ENCODE measurements at places on chromosomes 11 and 22.

- no peak for DNase-seq
Observed at GRCh38 chr11:10715571-10715970, 22.0 kb upstream of the IRAG1 start.

- no peak for DNase-seq
Observed at GRCh38 chr11:133520707-133521106, 11.6 kb downstream of the OPCML start.

- no peak for DNase-seq
Observed at GRCh38 chr22:46036558-46037408, 59.8 kb upstream of the WNT7B start.

DNA sequence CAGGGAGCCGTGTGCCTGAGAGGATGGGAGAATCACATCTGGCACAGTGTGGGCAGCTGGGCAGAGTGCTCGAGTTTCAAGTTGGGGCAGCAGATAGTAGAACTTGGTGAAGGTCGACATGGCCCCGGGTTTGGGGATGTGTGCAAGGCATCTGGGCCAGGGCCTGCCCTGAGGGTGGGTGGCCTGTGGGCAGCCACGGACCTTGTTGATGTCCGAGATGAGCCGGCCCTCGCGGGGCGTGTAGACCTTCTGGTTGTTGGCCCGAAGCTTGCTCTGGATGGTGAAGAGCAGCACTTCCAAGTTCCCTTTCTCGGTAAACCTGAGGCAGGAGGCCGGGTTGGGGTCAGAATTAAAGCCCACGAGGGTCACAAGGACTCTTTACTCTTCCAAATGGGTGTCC, 20.3 kb downstream of the SPTBN2 start:
- DNase-seq, result no peak

- no peak for DNase-seq
Observed at GRCh38 chr22:46641811-46642266, 21.7 kb downstream of the GRAMD4 start.

DNA sequence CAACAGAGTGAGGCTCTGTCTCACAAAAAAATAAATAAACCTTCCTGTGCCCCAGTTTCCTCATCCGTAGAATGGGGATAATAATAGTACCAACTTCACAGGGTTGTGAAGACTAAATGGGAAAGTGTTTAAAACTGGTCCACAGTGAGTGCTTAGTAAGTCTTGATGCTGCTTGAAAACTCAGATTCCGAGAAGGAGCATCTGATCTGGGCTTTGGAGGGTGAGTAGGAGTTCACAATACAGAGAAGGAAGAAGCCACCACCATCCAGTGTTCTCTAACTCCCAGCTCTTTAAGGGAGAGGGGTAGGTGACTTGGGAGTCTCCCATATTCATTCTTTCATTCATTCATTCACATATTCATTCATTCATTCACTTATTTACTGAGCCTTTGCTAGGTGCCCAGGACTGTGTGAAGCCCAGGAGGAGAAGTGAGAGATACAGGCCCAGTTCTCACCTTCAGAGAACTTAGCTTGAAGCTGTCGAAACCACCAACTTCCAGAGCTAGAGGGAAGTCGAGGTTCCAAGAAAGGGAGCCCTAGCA, 17.7 kb downstream of the CYTH4 start:
- no peak for DNase-seq

- DNase-seq, result peak; percentile 80
Observed at GRCh38 chr11:33620423-33621171, 80.0 kb downstream of the C11orf91 start.

DNA sequence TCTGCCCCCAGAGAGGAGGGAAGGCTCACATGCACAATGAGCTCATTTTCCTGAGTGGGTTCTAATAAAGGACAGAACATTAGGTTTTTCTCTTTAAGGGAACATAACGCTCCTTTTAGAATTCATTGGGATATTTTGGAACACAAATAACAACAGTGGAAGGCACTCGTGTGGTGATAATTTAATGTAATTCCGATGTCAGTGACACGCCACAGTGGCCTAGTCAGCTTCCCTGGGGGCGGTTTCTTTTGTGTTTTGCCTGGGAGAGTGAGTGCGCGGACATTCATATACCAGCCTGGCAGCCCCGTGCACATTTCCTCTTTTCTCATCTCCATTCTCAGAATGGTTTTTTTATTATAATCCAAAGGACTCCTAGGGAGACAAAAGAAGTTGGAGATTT, 41.1 kb downstream of the SEZ6L start:
- no peak for DNase-seq

DNA sequence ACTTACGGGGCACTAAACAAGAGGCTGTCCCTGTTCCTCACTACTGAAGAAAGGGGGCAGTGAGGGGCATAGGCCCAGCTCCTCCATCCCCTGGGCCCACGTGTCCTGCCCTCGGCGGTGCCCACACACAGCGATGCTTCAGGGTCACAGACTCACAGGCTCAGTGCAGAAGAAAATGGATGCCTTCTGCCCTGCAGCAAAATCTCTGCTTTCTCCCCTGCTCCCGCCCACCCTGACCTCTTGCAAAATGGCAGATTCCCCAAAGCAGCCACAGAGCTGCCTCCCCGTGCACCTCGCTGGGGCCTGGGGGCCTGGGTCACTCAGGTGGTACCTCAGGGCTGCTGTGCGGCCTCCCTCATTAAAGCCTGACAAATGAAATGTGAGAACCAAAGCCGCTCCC, 204.0 kb downstream of the DSCAML1 start:
- no peak for DNase-seq

DNA sequence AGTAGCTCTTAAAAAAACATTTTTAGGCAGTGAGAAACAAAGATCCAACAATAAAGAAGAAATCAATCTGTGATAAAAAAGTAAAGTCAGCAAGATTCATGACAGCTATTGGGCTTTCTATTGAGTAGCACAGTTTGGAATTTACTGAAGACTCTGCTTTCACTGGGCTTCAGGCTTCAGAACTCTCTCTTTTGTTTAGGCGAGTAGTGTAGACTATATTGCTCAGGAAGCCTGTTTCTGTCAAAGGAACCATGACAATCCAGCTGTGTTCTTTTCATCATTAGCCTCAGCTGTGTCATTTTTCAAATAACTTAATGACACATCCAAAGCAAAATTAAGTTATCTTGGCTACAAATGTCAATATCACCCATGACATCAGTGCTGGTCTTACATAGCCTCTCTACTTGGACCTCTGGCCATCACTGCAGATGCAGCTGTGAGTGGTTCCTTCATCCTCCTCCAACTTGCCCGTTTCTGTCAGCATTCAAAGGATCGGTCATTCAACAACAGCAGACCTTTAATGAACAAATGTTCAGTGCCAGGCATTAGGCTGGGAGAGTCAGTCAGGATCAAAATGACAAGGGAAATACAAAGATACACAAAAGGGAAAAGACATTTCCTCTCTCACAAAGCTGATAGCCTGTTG, 332.8 kb upstream of the MTNR1B start:
- no peak for DNase-seq

- peak; percentile 96 for DNase-seq
Observed at GRCh38 chr11:126284829-126285228, 1.9 kb downstream of the TIRAP start.

- no peak for DNase-seq
Observed at GRCh38 chr22:29253561-29254285, 14.1 kb downstream of the RHBDD3 start.

- DNase-seq, result no peak
Observed at GRCh38 chr11:72766152-72766902, 14.1 kb upstream of the ARAP1 start.

DNA sequence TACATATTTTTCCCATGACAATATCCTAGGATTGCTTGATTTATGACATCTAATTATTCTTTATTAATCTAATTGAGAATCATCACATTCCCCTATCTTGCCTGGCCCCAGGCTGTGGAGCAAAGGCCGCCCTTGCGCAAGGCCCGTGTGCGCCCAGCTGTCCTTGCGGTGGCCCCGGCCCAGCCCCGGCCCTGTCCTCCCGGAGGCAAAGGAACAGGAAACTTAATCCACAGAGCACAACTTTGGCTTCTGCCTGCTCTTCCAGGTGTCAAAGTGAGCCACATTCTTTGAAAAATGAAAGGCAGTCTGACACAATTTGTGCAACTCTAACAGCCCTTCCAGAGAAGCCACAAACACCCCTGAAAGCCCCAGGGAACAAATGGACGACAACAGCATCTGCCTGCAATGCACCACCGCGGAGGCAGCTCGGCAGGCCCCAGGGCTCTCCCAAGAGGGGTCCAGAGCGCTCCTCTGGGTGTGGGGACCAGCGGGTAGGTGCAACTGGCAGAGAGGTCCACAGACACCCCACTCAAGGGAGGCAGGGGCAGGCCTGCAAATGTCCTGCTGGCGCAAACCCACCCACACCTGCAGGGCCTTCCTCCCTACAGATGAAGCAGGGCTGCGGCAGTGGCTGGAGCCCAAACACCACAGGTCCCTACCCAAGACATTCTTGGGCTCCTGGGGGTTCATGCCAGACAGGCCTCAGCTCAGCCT, 30.3 kb downstream of the GNB1L start:
- no peak for DNase-seq

- DNase-seq, result no peak
Observed at GRCh38 chr11:2091786-2092463, 47.3 kb downstream of the IGF2 start.

GRCh38 chr22:43099095-43099494, 9.9 kb upstream of the TTLL1 start:
- DNase-seq, result no peak

GRCh38 chr11:69122630-69123431, 32.9 kb upstream of the SMIM38 start:
- peak; percentile 76 for DNase-seq

- no peak for DNase-seq
Observed at GRCh38 chr11:19194620-19195308, 7.0 kb downstream of the CSRP3 start.

DNA sequence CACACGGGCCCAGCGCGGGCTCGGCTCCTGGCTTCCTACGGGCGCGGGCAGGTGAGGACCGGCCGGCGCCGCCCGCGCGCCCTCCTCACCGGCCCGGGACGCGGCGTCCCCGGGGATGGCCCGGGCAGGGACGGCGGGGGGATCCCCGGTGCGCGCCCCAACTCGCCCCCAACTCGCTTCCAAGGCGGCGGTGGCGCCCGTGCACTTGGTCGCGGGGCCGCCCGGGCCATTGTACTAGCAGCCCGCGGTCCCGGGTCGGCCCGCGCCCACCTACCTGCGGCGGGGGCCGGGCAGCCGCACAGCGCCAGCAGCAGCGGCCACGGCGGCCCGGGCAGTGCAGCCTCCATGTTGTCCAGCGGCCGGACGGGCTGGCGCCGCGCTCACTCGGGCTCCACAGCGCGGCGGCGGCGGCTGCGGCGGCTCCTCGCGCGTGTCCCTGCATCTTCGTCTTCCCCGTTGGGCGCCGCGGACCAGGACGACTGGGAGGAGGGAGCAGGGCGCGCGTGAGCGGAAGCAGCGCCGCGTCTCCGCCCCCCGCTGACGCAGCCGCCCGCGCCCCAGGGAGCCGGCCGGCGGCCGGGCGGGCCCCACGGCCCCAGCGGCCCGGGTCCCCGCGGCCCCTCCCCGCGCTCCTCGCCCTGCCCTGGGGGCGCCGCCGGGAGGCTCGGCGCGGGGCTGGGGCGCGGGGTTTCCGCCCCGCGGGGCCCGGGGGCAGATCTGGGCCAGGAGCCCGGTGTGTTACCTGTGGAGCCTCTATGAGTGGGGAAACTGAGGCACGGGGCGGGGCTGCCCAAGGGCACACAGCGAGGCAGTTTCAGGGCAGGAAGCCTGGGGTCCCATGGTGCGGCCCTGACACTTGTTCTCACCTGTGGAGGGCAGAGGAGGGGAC, 159.3 kb upstream of the GRK3 start:
- peak; percentile 68 for DNase-seq

DNA sequence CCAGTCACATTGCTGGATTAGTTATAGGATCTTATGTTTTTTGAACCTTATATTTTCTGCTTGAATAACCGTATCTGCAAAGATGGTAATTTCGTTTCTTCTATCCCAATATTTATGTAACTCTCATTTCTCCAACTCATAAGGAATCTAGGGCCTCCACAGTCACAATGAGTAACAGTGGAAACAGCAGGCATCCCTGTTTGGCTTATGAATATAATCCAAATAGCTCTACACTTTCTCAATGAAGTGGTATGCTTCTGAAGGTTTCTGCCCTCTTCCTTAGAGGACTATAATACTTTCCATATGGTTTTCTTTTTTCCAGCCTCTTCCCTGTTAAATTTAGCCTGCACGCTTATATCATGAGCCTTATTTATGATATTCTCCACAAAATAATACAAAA, 16.5 kb downstream of the ATP6V1E1 start:
- DNase-seq, result peak; percentile 6

GRCh38 chr22:37623075-37624016, 14.7 kb downstream of the GGA1 start:
- peak; percentile 61 for DNase-seq

GRCh38 chr11:84313830-84314359, 1027.7 kb upstream of the CCDC90B start:
- peak; percentile 14 for DNase-seq

DNA sequence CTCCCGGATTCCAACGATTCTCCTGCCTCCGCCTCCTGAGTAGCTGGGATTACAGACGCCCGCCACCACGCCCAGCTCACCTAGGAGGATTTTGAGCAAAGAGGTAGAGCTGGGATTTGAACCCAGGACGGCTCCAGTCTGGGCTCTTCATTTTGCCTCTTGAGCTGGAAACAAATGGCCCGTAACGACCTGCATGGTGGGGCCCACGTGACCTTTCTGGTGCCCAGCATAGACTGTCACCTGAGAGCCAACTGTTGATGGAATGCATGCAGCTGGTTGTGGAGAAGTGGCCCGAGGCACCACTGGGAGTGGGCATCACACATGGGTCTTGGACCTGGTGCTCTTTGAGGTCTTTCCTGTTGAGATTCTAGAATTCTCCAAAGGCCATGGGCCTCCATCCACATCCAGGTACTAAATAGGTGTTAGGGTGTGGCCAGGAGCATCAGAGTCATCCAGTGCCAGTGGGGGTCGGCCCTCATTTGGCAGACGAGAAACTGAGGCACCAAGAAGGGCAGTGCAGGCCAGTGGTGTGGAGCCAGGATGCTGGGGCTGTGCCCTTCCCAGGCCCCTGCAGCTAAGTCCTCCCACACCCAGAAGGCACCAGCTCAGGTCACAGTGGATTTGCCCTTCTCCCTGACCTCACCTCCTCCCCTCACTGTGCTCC, 3.9 kb downstream of the ATF4 start:
- no peak for DNase-seq

DNA sequence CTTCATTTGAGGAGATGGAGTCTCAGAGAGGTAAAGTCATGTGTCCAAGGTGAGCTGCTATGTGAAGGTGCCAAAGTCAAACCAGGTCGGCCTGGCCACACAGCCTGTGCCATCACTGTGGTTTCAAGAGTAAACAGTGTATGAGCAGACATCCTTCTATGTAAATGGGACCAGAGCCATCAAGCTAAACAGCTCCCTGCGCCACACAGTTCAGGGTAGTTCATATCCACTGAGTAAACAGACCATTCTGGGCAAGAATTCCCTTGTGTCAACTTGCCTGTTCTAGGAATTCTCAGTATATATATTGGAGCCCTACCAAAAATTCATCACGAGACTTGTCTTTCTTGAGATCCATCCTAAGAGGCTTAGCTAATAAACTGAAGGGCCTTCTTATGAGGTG, 77.5 kb downstream of the AMOTL1 start:
- DNase-seq, result peak; percentile 5
